Cardiac muscle cell (in vitro differentiated cells and primary cell): ENCODE measurements at places on chromosomes 5 and 9. TPM values are rescaled to one million over a fixed set of nuclear protein-coding genes. Genes with fewer than 3 reads are reported as not detected.

DNA sequence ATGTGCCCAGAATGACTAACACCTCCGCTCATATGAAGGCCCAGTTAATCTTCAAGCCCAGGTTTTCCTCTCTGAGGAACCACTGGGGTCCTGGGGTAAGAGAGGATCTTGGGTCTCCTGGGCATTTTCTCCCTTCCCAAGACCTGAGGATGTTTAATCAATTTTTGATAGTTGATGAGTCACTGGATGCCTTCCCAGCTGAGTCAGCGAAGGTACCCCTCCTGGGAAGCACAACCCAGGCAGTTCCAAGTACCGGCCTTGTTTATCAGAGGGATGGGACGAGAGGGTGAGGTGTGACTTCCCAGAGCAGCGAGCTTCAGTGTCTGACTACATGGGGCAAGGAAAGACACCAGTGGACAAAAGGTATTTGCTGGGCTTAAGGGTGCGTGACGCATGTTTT is 119.6 kb upstream of the IL12B start:
- DNase-seq: no peak

GRCh38 chr5:43255704-43256103 is 57.5 kb downstream of the HMGCS1 start:
- DNase-seq: no peak

DNA sequence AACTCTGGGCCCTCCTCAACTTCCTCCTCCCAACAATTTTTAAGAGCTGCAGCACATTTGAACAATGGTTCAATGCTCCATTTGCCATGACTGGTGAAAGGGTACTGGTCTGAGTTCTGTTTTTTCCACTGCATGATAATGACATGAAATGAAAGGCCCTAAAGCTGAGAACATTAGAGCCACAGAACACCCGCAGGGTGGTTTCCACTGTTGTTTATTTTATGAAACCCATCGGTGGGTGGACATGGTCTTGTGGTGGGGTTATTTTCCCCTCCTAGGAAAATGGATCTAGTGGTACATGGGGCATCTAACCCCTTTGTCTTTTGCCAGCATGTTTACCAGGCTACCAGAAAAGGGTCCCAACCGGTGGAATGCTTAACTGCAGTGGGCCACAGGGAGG is 71.8 kb downstream of the SMARCA2 start:
- DNase-seq: no peak

DNA sequence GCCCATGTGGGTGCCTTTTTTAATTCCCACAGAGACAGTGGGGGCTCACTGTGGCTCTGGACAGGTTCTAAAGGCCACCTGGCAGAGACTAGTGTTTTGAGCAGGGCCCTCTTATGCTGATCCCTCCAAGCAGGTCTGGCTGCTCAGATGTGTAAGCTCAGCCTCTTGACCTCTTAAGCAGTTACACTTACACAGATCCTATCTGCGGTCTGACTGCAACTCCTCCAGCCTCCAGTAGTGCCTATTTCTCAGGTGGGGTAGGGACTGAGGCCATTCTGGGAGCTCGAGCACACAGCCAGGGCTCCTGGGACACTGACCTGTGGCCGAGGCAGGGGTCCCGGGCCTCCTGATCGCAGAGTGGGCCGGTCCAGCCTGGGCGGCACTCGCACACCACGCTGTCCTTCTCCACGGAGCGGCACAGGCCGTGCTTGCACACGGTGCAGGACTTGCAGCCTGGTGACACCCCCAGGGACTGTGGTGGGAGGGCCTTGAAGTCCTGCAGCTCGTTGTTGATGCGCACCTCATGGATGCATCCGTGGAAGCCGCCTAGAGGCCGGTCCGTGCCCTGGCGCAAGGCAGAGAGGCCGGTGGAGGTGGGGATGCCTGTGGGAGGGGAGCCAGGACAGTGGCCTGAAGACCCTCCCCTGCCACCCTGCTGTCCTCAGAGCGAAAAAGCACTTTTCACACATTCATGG is 91.9 kb upstream of the PANK3 start:
- peak; percentile 83 for DNase-seq

DNA sequence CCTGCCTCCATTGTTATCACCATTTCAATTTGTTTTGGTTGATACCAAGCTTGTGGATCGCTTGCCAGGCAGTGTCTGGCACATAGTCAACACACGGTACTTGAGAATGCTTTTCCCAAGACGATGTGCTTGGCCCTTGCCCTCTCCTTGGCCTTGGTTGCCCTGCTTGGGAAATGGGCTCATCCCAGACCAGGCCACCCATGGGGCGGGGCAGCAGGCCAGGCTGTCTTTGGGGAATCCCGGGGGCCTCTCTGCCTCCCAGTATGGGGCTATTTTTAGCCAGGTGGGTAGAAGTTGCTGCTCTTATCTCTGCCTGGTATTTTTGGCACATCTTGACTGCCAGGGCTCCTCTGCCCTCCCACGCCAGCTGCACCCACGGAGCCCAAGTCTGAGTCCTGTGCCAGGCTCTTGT is 49.9 kb downstream of the LMX1B start:
- DNase-seq: no peak

GRCh38 chr5:136484808-136485325 is 119.5 kb upstream of the TRPC7 start:
- DNase-seq: no peak

DNA sequence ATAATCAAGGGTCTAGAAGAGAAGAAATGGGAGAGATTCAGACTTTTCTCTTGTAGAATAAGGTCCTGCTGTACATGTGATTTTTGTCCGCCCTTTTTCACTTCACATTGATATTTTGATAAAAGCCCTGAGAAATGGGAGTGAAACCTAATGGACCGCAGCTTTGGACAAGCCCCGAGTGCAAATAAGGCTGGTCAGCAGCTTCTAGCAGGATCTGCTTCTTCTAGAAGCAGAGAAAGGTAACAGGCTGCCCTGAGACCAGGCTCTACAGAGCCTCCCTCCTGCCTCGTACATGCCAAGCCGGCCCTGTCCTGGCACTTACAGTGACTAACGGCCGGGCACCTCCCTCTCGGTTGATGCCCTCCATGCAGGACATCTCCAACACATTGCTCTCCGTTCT is 33.4 kb downstream of the ACER2 start:
- no peak for DNase-seq

GRCh38 chr5:38715696-38716095 is 130.1 kb upstream of the OSMR start:
- no peak for DNase-seq

The SPDL1 gene
- 24.3 and 37.5 TPM in 2 replicates for total RNA-seq

GRCh38 chr5:61817472-61818326 is 485.6 kb downstream of the ZSWIM6 start:
- DNase-seq: peak; percentile 50
